ENCODE measurements at places on chromosomes 13 and 19. TPM values are rescaled to one million over a fixed set of nuclear protein-coding genes. Genes with fewer than 3 reads are reported as not detected.

Gene CRLF1
- not detected for total RNA-seq

Gene GARIN5A
- total RNA-seq = 0.97 TPM

Gene PRR36
- not detected for total RNA-seq

Gene MAP4K1
- total RNA-seq = 162 TPM

Gene PSG6
- not detected for total RNA-seq

Gene ZSCAN4
- total RNA-seq = not detected

Gene FCER2
- 0.96 TPM for total RNA-seq

Gene KLK10
- total RNA-seq = not detected

Gene C1QTNF9
- not detected for total RNA-seq

Gene ANGPTL8
- not detected for total RNA-seq

Gene ATP4A
- total RNA-seq = not detected

Gene PRRG2
- total RNA-seq = 1.2 TPM

Gene FFAR3
- total RNA-seq = not detected

Gene IGSF23
- total RNA-seq = not detected

Gene ZNF83
- total RNA-seq = 28.0 TPM

Gene HSD17B14
- total RNA-seq = 0.37 TPM

Gene PCSK4
- total RNA-seq = 1.0 TPM

Gene FCHO1
- total RNA-seq = 37.7 TPM

Gene TEX101
- not detected for total RNA-seq

Gene GAPDHS
- not detected for total RNA-seq

Gene CYP2A6
- not detected for total RNA-seq

Gene SIAH3
- total RNA-seq = 0.20 TPM

Gene GPR12
- not detected for total RNA-seq

Gene S1PR4
- total RNA-seq = 68.9 TPM

Gene SWSAP1
- total RNA-seq = 2.2 TPM

Gene TTC9B
- total RNA-seq = not detected

Gene KLHL1
- not detected for total RNA-seq

Gene TMEM150B
- 0.53 TPM for total RNA-seq

Gene CACNG8
- total RNA-seq = not detected

Measured in CD8-positive, alpha-beta memory T cell (primary cell).